ENCODE measurements at places on chromosomes 5 and 9. TPM values are rescaled to one million over a fixed set of nuclear protein-coding genes. Genes with fewer than 3 reads are reported as not detected.

GRCh38 chr9:22682961-22683699 is 236.5 kb downstream of the DMRTA1 start:
- DNase-seq: peak; percentile 93

- no peak for DNase-seq
Observed at GRCh38 chr5:66742083-66742895, 146.1 kb downstream of the MAST4 start.

The STPG3 gene
- total RNA-seq: not detected

DNA sequence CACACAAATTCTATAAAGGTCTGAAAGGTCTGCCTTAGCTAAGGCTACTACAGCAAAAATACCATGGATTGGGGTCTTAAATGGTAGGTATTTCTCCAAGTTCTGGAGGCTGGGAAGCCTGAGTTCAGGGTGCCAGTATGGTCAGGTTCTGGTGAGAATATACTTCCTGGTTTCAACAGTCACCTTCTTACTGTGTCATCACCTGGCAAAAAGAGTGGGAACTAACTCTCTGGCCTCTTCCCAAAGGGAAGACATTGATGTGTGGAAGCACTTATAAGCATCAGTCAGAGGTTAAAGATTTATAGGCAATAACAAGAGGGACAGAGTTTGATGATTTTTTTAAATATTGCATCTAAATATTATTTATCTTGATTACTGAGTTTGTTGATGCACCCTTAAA is 53.0 kb downstream of the ZNF622 start:
- no peak for DNase-seq

- DNase-seq: peak; percentile 5
Observed at GRCh38 chr5:175821790-175822211, 49.6 kb upstream of the CPLX2 start.

- no peak for DNase-seq
Observed at GRCh38 chr9:73437758-73438157, 286.1 kb downstream of the ANXA1 start.

DNA sequence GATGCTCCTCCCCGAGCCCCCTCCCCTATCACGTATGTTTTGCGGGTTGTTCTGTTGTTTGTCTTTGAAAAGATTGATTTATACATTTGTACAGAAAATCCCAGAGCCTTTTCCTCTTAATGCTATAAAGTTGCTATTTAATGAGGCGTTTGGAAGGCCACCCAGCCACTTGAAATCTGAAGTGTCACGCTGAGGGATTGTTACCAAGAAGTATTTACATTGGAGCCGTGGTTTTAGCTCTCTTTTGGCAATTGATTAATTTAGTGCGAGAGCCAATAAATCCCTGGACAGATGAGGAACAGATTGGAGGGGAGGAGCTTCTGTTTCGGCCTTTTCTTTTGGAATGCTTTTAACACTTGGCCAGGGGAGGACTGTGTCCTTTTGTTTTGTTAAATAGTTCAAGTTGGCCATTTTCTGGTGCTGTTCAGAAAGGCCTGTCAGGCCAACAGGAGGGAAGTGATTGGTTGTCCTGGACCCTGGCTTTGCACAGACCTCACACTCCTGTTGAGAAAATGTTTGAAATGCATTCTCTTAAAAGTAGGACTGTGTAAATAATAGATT is 250.2 kb downstream of the PDZD2 start:
- no peak for DNase-seq

The MSMP gene
- total RNA-seq: not detected

GRCh38 chr5:18797222-18797621 is 1163.0 kb downstream of the TAF11L14 start:
- DNase-seq: no peak

The PTGDS gene
- total RNA-seq: not detected

DNA sequence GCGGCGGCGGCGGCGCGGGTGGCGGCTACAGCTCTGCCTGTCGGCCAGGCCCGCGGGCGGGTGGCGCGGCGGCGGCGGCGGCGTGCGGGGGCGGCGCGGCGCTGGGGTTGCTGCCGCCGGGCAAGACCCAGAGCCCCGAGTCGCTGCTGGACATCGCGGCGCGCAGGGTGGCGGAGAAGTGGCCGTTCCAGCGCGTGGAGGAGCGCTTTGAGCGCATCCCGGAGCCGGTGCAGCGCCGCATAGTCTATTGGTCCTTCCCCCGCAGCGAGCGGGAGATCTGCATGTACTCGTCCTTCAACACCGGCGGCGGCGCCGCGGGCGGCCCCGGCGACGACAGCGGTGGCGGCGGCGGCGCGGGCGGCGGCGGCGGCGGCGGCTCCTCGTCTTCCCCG is 296 bp downstream of the ZSWIM6 start:
- no peak for DNase-seq

The GRIN1 gene
- total RNA-seq: 0.53 TPM

The SLC25A51 gene
- 29.9 TPM for total RNA-seq

All from HFFc6 (cell line).